ENCODE measurements at places on chromosomes 2 and 18.

DNA sequence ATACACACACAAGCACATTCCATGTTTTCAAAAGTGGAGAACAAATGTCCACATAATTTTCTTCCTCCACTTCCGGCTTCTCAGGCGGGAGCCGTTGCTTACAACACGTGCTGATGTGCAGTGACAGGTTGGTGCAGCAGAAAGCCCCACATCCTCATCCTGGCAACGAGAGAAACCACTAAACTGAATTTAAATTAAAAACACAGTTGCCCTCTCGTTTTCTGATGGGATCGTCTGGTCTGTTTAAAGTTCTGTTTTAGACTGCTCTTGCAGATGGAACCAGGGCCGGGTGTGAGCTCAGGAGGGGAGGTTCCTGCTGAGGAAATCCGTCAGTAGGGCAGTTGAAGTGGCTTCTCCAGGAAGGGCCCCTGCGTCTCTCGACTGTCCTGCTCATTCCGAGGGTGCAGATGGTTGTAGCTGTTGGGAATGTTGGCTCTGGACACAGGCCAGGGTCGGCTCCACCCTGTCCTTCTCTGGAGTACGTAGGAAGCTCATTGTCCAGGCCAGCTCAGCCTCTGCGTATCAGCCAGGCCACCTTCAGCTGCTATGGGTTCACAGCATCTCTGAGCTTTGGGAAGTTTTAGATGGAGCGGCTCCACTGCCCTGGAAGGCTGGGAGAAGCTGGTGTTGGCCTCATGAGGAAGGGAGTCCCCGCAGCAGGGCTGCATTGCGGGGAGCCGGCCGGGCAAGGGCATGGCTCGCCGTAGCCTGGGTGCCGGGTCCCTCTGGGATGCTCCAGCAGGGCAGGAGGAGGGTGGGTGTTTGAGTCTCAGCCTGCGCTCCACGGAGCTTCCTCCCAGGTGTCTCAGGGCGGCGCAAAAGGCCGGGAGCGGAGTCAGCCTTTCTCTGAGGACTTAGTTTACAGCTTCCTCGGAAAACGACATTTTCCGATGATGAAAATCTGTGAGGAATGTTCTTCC lies 58.3 kb downstream of the NFATC1 start:
- no peak for DNase-seq

- DNase-seq, result no peak
These were observed 35.9 kb downstream of the INPP5D start for GRCh38 chr2:233096006-233096405.

DNA sequence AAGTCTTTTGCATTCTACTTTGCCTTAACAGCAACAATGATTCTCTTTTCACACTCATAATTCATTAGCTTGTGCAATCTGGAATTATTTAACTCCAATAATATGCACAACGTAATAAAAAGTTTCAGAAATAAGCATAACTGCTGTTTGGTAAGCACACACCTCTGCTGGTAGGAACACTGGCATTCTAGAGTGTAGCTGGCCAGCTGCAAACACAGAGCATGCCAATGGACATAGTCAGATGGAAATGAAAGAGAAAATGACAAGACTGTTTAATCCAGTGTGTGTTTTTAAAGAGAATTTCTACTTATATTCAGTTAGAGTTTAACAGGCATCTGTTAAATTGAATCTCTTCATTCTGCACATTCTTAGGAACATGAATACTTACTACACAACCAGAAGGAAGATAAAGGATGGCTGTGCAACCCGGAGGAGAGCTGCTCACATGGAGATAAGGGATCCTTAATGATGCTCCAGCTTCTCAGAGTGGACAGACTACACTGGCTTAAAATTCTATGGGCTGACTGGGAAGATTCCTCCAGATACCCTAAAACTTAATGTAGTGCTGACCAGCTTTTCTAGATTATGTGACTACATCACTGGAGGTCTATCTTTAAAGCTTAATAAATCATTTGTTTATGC lies 94.6 kb upstream of the CHAC2 start:
- no peak for DNase-seq

DNA sequence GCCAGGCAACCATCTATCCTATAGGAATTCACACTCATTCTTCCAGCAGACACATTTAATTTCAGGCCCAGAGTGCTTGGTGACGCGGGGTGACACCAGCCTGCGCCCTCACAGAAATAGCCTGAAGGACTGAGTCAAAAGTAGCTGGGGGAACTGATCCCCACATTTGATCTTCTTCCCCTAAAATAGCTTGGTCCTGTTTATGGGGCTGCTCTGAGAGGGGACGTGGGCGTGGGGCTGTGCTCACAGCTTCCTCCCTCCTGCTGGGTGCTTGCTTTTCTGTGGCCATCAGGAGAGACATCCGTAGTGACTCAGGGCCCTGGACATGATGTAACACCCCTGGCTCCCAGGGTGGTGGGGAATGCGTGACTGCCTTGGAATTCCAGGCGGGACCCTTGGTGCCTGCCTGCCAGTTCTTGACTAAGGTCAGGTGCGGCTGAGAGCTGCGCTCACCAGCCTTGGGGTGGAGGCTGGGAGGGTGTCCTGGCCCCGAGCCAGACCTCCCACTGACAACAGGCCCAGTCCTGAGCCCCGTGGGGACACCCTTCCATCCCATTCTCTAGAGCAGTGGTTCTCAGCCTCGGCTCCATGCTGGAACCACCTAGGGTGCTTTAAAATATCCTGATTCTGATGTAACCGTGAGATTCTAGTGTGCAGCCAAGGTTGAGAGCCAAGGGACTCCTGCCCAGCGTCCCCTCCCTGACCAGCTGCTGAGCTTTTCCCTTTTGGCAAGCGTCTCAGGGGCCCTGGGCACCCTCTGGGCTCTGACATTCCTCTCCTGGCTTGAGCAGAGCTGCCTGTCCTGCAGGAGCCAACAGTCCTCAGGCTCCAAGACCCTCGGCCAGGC lies 47.4 kb upstream of the SMAD7 start:
- DNase-seq, result peak; percentile 88

DNA sequence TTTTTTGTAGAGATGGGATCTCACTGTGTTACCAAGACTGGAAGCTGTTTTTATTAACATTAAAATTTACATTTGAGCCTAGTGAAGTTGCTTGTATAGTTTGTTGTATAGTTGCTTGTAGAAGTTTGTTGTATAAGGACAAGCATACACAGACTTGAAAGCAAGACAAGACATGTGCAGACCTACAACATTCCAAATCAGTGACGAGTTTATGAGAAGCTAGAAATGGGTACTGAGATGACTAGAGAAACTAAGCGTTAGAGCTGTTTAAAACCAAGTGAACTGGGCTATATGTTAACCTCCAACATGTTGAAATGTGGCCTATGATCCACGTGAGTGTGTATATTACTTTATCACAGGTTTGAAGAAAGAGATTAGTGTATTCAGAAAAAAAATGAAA lies 39.1 kb downstream of the ABCB11 start:
- DNase-seq, result no peak

- DNase-seq, result no peak
These were observed 4.0 kb downstream of the BAZ2B start for GRCh38 chr2:159612255-159612901.

DNA sequence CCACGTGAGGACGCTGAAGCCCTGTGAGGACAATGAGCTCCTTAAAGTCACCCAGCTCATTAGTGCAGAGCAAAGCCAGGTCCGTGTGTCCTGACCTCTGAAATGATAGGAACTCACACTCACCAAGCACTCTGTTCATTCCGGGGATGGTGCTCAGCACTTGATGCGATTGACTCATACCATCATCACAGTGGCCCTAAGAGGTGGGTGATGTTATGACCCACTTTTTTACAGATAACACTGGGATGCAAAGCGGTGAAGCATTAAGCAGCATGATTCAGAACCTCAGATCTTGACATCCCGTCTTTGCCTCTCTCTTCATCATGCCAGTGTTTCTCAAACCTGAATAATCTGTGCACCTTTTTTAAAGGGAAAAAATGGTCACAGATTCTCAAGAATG lies 234.8 kb downstream of the ALPK2 start:
- peak; percentile 27 for DNase-seq

- no peak for DNase-seq
These were observed 469.4 kb downstream of the DLGAP1 start for GRCh38 chr18:3985664-3986063.

- no peak for DNase-seq
These were observed 53.9 kb downstream of the CCDC148 start for GRCh38 chr2:158402665-158403064.

- DNase-seq, result peak; percentile 61
These were observed 22.0 kb downstream of the GPC1 start for GRCh38 chr2:240457223-240458043.

DNA sequence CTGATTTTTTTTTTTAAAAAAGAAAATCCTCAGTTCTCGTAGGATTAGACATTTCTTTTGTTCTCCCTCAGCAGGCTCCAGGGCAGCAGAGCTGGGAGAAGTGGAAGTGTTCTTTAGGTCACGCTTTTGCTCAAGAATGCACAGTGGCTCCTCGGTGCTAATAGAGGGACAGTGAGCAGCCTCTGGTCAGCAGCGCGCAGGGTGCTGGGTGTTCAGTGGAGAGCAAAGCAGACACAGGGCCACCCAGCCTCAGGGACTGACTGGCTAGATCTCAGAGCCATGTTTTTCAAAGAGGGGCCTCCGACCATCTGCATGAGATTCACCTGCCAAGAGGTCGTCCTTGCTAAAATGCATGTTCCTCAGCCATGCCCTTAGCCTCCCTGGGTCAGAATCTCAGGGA lies 218.8 kb downstream of the HAUS1 start:
- DNase-seq, result no peak

- DNase-seq, result no peak
These were observed 246.0 kb downstream of the TSN start for GRCh38 chr2:122001441-122001874.

GRCh38 chr2:157363612-157364101 lies 38.0 kb upstream of the ERMN start:
- DNase-seq, result peak; percentile 19

DNA sequence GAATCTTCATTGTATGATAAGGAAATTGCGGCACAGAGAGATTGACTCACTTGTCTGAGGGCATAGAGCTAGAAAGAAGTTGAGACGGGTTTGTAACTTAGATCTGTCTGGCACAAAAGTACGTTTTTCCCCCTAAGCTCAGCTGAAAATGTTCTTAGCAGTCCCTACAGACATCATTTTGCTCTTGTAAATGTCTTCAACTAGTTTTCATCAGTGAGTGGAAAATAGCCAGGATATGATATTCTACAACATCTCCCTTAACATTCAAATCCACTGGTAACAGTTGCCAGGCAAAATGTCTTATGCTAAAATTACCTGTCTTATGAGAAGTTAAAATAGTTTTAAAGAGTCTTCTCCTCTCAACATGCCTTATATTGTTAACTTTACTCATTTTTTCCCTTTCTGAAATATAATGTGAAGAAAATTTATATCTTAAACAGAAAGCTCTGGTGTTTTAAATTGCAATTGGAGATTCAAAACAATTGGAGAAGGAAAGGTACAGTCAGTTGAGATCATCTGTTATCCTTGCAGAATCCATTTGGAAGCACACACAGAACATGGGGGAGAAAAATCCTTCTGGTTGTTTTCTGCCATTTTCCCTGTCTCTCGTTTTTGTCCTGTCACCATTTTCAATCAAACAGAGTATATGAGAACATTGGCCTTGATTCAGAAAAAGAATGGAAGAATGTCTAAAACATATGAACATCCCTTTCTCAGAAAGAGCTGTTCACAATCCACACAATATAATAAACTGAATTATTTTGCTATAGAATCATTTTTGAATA lies 255.0 kb downstream of the TRIB2 start:
- DNase-seq, result no peak

DNA sequence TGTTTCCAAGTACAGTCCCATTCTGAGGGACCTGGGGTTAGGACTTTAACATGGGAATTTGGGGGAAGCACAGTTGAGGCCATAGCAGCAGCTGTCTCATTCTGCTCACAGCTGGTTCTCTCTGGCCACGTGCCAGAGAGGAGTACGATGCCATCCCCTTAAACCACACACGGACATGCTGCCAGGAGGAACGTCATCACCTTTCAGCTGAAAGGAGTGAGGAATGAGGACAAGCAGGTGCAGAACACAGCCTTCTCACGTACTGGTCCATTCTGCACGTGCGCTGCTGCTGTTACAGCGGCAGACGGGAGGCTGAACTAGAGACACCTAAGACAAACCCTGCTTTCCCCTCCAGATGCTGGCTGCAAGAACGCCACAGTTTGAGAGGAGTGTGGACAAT lies 33.5 kb downstream of the ODC1 start:
- no peak for DNase-seq

GRCh38 chr18:77067291-77068061 lies 65.1 kb downstream of the MBP start:
- peak; percentile 81 for DNase-seq

- DNase-seq, result no peak
These were observed 9.6 kb downstream of the HOXD8 start for GRCh38 chr2:176138923-176139660.

- DNase-seq, result no peak
These were observed 141.3 kb downstream of the MEIS1 start for GRCh38 chr2:66576311-66576560.

- DNase-seq, result no peak
These were observed 72.8 kb downstream of the EDAR start for GRCh38 chr2:108916122-108916795.

DNA sequence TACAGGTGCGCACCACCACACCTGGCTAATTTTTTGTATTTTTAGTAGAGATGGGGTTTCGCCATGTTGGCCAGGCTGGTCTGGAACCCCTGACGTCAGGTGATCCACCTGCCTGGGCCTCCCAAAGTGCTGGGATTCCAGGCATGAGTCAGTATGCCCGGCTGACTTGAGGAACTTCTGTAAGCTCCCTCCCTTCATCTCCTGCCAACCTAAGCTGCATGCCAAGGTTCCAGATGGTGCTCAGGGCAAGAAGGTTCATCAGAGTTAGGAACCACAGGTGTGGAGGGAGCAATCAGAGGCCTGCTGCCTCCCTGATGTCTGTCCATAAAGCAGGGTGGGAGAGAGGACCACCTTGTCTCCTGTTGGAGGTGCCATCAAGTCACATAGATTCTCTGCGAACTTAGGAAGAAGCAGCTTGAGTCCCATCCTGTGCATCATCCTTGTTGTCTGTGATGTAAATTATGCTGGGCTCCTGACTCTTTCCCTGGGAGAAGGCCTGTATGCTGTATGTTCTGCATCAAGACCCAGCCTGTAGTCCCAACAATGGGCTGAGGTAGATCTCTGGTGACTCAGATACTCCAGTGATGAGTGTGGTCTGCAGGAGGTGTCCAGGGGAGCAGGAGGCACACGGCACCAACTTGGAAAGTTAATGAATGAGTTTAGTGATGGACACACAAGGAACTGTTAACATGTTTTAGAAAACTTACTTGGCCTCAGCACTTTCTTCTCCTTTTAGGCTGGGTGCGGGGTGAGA lies 53.1 kb downstream of the TMEM17 start:
- no peak for DNase-seq

DNA sequence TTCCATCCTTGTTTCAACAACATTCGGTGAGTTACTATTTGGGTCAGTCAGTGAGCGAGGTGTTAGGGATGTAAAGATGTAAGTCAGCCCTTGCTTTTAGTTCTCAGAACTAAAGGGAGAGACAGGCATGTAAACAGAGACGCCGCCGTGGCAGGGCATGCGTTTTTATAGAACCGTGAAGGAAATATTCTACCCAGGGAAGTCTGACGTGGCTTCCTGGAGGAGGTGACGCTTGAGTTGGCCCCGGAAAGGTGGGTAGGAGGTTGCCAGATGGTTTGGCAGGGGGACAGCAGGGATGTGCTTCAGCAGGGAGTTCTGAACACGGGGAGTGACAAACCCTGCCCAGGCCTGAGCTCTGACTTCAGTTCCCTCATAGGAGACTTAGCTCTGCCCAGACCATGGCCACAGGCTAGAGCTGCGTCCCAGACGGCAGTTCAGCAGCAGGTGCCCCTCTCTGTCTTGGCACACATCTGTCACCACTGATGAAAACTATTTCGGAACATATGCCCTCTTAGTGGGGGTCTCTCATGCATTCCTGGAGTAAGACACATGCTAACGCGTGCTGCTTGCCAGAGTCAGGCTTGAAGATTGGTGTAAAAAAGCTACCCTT lies 23.4 kb upstream of the RPL31 start:
- DNase-seq, result no peak

- no peak for DNase-seq
These were observed 28.8 kb upstream of the NEDD4L start for GRCh38 chr18:58015065-58015780.
